ENCODE measurements at places on chromosomes 16 and 17.

- DNase-seq: no peak
Observed at GRCh38 chr17:49597928-49598655, 22.4 kb downstream of the NXPH3 start.

DNA sequence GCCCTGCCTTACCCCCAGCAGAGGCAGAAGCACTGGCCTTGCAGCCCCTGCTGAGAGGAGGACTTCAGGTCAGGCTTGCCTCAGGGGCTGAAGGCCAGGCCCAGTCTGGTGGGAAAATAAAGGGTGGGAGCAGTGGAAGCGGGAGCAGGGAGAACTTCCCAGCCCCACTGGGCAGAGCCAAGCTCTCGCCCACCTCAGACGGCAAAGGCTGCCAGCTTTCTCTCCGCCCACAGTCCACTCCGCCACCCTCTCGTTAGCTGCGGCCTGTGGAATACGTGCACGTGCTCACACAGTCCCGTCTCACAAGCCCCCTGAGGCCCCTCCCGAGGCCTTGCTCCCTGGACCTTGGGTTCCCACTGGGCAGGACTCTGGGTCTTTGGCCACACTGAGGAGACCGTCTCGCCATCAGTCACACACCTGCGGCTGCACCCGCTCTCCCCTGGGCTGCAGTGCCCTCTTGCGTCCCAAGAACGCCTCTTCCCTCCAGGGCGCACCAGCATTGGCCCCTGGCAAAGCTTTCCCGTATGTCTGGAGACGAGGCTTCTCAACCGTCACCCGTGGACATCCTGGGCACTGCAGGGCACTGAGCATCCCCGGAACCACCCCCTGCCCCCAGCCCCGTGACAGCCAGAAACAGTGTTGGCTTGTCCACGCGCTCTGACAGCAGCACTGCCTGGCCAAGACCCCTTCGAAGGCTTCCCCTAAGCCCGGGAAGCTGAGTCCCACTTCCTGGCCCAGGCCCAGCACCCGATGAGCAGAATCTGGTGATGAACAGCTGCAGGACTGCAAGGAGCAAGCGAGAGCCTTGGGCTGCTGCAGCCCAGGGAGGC is 8.3 kb downstream of the MRPL28 start:
- peak; percentile 67 for DNase-seq

DNA sequence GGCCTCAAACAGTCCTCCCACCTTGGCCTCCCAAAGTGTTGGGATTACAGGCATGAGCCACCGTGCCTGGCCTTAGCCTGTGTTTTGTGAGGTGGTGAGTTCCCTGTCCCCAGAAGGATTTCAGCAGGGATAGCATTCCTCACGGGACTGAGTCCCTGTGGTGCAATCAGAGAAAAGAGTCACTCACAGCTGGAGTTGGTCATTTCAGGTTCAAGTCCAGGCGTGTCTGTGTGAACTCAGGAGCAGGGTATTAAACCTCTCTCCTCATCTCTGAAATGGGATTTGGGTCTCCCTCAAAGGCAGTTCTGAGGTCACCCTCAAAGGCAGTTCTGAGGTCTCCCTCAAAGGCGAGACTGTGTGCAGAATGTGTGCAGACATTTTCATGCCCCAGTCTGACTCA is 28.6 kb downstream of the NPTX1 start:
- no peak for DNase-seq

DNA sequence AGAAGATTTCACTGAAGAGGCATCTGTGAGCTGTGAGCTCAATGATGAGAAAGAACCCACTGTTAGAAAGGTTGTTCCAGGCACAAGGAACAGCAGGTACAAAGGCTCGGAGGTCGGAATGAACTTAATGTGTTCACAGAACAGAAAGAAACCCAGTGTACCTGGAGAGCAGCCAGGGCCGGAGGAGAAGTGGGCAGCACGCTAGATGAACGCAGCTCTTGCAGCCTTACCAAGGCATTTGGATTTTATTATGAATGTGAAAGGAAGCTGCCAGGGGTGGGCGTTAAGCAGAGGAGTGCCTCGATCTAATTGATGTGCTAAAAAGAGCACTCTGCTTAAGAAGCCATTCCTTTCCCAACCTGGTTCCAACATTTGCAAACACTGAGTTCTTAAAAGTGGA is 19.0 kb downstream of the EEF2K start:
- DNase-seq: no peak

DNA sequence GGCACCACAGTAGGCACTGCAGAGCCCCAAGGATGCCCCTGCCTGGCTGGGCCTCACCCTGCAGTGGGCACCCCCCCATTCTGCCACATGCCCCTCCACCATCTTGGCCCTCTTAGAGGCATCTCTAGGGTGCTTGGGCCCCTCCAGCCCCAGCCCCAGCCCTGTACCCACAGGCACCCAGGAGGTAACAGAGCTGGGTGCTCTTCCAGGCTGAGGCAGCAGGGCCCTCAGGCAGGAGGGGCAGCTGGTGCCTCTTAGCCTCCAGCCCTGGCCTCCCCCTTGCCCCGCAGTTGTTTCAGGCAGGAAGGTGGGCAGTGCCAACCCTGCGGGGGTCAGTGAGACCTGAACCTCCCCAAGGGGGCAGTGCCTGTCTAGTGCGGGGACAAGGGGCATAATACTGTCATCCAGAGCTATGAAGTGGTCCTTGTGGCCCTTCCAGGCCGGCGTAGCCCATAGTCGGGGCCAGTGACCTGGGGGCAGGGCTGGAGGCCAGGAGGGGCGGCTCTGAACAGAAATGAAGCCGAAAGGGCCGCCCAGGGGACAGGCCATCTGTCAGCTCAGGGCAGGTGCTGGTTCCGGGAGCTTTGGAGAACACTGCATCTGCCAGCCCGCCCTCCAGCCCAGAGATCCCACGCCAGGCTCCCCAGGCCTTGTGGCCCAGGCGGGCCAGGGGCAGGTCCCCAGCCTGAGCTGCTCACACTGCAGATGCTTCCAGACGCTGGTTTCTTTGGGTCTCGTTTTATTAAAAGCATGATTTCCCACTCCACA is 4.9 kb upstream of the AATK start:
- no peak for DNase-seq

DNA sequence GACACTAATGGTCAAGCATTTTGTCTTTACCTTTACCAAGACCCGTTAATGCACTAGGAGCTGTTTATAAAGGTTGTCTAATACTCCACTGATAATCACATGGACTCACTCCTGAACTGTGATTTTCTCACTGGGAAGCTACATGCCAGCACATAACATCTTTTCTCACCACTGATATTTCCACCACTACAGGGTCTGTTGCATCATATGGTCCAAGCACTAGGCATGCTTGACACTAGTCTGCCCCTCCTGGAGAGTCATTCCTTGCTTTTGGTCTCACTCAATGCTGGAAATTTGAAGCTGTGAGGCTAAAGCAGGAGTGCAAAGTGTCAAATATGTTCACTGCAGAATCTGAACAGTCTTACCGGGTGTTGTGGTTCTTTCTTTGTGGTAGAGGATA is 1576.8 kb downstream of the CDH8 start:
- DNase-seq: no peak

DNA sequence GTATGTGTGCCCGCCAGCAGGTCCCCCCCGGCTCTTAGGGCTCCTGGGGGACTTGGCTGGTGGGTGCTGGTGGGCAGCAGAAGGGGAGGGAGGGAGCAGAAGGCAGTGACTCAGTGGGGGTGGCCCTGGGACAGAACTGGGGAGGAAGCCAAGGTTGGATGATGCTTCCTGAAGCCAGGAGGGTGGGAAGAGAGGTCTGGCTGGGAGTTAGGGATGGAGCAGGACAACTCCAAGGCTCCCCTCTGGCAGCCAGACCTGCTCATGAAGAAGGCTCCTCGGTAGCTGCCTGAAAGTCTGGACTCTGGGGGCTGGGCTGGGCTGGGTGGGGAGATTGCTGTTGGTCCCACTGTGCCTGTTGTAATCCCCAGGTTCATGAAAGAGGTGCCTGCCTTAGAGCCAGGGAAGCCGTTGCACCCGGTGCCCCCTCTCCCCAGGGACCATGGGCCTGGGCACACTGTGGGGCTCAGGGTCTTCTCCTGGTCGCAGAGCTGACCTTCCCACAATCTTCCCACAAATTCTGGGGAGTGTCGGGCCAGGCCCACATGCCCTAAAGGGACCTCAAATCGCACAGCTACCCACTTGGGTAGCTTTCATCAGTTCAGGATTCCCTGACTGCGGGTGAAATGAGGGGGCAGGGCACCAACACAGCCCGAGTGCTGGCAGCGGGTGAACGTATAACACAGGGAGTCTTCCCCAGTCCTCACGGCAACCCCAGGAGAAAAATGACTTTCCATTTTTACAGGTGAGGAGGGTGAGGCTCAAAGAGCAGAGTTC is 1.1 kb upstream of the PLEKHG4 start:
- no peak for DNase-seq
